ENCODE measurements at places on chromosomes 1 and 21.

GRCh38 chr21:38658511-38658910 is 147.2 kb upstream of the ETS2 start:
- DNase-seq: no peak

DNA sequence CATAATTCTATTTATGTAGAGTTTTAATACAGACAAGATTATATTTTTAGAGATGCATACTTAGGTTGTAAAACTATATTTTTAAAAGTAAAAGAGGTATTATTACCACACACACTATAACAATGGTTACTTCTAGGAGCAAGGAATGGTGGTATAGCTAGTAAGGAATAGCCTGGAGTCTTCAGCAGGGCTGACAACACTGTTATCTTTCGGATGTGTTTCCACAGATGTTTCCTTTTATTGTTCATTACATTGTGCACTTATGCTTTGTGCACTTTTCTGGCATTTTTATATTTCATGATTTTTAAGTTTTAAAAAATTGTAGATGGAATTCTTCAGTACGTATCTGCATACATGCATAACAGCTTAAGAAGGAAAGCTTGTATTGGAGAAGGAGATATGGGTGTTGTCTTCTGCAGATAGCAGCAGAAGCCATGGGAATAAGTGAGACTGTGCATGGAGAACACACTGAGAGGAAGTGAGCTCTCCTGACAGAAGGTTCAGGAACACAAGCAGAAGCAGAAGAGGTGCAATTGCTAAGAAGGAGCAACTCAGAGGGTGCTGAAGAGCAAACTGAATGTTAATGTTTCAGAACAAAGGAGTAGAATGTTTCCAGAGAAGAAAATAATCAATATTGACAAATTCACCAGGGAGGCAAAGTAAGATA is 91.8 kb downstream of the UCHL5 start:
- no peak for DNase-seq

GRCh38 chr1:8908388-8909151 is 30.1 kb upstream of the ENO1 start:
- DNase-seq: peak; percentile 56

DNA sequence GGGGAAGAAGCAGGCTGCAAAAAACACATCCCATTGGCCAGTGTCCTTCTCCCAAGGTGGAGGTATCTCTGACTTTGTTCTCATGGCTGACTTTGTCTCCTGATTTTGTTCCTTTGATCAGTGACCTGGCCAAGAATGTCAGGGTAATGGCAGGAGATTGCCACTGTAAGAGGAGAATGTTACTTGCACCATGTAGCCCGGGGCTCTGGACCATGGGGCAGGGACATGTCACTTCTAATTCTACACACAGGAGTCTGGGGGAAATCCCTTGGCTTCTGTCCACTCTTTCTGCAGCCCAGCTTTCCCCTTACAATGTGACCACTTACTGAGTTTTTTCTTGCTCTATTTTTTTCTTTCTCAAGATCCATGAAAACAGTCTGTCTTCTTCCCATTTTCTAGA is 87.7 kb upstream of the LRRN2 start:
- DNase-seq: no peak

Data from retina (tissue), 1 donor.